ENCODE measurements at places on chromosomes 1 and 21.

GRCh38 chr1:54886724-54887664 lies at the start of gene DHCR24:
Gene DHCR24, minus strand, starts transcription at chr1:54887195. Its CDS starts 76 bp downstream, at chr1:54887119.
- DNase-seq, result no peak

- DNase-seq, result no peak
Observed at GRCh38 chr21:33238565-33239255, 9.0 kb downstream of the IFNAR2 start.

- DNase-seq, result no peak
Observed at GRCh38 chr21:34011660-34012059, 61.7 kb upstream of the MRPS6 start.

DNA sequence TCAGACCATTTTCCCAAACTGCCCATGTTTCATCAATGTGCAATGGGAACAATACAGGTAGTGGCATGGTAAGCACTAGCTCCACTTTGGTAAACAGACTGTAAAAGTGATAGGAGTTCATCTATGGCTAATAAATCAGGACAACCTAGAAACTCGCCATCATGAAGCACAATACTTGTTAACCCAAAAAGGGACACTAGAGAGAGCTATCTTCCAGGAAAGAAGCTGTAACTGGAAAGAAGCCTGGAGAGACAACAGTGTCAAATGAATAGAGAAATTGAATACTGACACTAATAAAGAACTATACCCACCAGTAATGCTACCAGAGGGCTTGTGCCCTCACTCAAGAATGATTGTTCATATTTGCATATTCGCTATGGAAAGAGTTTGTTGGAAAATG lies 164.7 kb upstream of the RGS18 start:
- DNase-seq, result no peak

DNA sequence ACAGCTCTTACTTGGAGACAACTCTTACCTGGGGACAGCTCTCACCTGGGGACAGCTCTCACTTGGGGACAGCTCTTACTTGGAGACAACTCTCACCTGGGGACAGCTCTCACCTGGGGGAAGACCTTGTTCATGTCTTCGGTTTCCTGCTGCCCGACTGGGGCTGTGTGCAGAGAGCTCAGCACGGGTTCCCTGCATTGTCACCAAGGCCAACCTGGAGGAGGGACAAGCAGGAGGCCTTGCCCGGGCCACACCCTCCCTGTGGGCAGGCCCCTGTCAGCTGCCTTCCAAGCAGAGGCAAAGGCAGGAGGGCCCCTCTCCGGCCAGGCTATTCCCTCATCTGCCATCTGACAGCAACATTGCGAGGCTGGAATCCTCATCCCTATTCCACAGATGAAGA lies at the start of gene LDLRAD1:
LDLRAD1 (minus strand) TSS at position 208 of the 400 bp plus-strand sequence; CDS start at position 134, 74 bp downstream.
- no peak for DNase-seq

- DNase-seq, result no peak
Observed at GRCh38 chr1:93549811-93550210, 101.9 kb downstream of the FNBP1L start.

DNA sequence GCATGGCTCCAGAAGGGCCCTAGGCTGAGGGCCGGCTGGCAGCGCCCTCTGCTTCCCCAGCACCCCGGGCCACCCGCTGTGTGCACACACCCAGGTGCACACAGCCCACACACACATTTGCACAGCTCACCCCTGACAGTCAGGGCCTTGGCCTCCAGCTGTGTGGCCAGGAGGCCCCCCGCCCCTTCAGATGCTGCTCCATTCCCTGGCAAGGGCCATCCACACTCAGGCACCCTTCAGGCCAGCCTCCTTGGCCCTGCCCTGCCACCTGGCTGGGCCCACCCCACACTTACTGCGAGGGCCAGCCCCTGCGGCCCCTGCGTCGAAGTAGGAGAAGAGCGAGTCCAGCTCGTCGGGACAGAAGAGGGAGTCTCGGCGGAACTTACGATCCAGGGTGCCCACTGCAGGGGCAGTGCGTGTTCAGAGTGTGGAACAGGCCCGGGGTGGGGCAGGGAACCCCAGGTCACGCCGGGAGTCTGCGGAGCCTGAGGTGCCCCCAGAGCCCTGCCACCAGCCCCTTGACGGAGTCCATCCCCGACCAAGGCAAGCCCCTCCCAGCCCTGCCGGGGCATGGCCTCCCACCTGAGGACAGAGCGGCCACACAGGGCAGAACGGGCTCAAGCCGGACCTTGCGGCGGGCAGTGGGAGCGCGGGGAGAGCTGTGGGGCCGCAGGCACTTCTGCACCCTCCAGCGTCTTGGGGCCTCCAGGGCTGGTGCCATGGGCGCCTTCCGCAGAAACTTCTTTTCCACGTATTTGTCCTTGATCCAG lies 12.4 kb downstream of the ACAP3 start:
- no peak for DNase-seq

- DNase-seq, result no peak
Observed at GRCh38 chr1:244634546-244634945, 18.4 kb upstream of the DESI2 start.

DNA sequence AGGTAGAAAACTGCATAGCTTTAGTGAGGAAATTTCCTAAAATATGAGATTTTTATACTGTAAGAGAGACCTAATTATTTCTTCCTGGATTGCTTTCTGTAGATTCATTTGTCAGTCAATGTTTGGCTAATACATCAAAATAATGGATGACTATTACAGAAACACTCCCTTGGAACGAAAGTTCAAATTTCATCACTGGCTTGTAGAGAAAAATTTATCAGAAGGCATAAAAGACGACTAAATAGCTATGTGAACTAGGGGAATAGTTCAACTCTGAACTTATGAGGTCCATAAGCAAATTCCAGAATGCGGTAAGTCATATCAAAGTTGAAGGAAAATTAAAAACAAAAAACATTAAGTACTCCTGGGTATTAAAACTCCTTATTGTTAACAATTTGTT lies 36.0 kb downstream of the WNT2B start:
- DNase-seq, result no peak

- no peak for DNase-seq
Observed at GRCh38 chr1:39761557-39762260, 9.4 kb downstream of the OXCT2 start.

- no peak for DNase-seq
Observed at GRCh38 chr1:173301507-173301906, 94.4 kb upstream of the TNFSF4 start.

- no peak for DNase-seq
Observed at GRCh38 chr1:205523891-205524793, 19.7 kb downstream of the CDK18 start.

Data from left renal pelvis (tissue), 4 donors.